Left lobe of liver (tissue), 2 donors: ENCODE measurements at places on chromosomes 4 and X.

DNA sequence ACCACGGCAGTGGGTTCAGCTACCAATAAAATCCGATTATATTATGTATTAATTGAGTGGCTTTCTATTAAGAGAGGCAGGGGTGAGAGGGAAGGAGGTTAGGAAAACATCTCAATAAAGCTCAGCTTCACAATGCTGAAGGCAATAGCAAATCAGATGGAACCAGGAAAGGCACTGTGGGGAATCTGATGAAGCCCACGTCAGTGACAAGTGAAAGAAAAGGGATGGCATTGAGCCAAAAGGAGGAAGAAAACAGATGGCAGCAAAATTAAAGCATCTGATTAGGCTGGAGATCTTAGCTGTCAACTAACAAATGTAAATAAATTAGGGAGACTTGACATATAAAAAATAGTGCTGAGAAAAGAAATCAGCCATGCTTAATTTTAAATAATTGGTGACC lies 180.9 kb downstream of the RASL11B start:
- DNase-seq = no peak

DNA sequence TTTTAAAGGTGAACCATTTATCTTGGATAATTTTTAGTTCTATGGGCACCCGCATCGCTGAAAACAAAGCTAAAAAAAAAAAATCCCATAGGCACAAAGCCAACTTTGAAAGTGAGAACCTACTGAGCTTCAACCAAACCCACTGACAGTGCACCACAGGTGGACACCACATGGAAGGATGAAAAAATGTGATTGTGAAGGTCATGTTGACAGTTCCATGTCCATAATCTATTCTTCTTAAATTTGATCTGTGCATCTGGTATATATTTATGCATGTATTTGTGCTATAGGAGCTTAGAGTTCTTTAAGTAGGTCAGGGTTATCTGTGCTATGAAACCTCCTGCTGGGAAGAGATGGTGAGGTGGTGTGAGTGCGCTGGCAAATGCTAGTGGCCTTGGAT lies 374.3 kb downstream of the SPRY1 start:
- DNase-seq = no peak

DNA sequence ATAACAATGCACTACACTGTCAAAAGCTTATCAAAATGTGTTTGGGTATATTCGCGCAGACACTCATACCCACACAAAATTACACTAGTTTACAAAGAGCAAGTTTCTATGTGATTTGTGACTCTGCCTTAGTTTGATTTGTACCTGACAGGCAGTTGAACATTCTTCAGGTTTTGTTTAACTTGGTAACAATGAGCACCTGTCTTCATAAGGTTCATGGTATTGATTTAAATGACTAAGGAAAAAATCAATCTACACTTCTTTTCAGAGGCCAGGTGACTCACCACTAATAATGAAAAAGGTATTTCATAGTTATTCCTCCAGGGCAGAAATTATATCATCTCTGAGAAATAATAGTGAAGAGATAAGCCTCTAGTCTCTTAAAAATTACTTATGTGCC lies 1114.6 kb upstream of the AGA start:
- no peak for DNase-seq

DNA sequence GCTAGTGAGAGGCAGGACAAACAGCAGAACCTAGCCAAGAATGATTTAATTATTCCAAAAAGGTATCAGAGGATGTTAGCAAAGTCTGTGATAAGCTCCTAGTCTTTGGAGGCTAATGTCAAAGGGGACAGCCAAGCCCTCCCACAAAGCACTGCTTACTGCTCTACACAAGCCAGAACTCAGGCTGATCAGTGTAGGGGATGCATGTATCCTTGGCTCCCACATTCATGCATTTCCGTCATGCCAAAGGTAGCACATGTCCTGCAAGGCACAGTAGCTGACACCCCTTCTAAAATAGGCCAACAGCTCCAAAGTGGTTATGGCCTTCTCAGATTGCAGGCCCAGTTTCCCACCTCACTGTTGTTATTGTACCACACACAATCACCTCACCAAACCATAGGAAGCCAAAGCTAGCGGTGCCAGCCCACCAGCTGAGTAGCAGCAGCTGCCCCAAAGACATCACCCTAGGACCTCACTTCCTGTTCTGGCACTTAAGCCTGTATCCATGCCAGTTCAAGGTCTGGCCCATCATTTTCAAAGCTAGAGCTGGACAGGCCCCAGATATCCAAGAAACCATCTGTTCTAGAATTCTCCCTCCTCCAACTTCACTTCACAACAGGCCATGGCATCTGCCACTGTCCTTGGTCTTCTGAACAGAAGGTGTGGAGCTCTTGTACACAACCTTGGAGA lies 40.9 kb downstream of the TSPAN5 start:
- DNase-seq = no peak

DNA sequence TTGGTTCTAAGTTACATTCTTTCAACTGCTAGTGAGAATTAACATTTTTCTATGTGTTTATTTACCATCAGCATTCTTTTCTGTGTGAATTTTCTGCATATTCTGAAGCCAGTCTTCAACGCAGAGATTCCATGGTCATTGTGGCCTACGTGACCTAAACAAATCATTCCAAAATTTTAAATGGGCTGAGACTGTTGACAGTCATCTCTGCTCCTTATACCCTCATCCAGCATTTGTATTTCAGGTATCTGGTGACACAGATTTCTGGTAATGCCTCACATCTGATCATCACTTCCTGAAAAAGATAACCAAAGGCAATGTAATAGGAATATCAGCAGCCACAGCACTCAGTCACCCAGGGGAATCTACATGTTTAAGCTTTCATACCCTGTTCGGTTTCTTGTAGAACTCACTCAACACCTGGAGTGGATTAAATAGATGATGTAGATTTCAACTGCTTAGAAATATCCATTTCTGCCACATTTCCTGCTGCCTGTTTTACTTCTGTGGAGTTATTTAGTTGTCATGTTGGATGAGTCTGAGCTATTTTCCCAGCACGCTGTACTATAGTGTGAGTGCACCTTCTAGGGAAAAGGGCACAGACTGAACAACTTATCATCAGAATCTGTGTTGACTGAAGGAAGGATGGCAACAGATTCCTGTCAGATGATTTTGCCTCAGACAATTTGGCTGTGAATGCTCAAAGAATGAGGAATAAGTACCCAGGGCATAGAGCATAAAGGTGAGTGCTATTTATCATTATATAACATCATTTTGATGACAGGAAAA lies 73.0 kb upstream of the HPGD start:
- no peak for DNase-seq

DNA sequence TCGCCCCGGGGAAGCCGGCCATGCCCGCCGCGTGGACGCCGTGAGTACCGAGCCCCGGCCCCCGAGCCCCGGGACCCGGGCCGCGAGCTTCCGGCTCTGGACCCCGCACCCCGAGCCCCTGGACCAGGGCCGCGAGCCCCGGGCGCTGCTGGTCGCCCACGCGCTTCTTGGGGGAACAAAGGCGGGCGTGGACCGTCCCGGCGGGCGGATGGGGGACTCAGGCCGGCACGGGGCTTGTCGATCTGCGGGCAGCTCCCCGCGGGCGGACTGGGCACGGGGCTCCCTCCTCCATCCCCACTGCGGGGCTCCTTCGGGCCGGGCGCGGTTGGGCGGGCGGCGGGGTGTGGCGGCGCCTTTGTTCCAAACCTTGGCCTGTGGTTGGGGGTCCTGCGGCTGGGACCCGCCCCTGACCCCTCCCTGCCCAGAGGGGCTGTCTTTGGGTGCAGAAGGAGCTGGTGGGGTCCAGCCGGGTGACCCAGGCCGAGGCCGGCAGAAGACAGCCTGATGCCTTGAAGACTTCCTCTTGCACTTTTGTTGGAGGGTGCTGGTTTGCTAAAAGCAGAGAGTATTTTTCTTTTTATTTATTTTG lies 25.2 kb upstream of the ADD1 start:
- DNase-seq = no peak

- DNase-seq = no peak
Measured at GRCh38 chr4:150010525-150011126, 67.6 kb upstream of the DCLK2 start.

DNA sequence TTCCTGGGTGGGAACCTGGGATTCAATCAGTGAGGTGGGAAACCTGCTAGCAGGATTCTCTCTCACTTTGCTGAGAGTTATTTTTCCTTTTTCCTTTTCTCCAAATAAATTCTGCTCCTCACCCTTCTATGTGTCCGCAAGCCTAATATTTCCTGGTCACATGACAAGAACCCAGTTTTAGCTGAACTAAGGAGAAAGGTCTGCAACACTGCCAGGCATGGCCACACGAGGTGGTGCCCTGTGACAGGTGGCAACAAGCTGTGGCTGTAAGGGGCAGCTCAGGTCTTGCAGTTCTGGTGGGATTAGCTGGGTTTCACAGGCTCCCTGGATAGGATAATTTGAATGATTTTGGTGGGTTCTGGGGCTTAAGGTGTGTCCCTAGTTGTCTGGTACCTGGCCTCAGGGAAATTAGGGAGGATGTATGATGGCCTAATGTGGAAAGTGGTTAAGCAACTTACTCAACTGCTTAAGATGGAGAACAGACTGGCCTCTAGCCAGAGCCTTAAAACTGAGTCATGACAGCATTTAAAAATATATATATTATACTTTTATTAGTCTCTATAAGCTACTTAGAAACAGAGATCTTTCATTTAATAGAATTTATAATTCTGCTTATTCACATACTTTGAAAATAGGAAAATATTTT lies 215.0 kb downstream of the IL15 start:
- no peak for DNase-seq

DNA sequence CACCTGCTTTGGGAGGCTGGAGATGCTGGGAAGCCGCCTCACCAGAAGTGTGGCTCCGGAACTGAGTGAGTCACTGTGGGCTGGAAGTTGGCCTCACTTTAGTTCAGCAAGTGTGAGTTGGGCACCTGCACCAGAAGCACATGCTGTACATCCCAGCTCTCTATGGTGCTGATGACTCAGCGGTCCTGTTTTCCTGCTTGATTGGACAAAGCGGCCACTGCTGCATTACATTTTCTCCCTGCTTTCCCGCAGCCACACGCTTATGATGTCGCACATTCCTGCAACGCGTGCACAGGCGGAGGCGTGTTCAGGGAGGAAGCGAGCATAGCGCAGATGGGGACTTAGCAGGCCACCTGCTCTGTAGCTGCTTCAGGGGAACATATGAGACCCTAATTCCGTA lies 26.7 kb upstream of the CLDN34 start:
- no peak for DNase-seq

GRCh38 chrX:109774706-109775105 lies 41.6 kb upstream of the ACSL4 start:
- DNase-seq = no peak

- no peak for DNase-seq
Measured at GRCh38 chr4:13910556-13910955, 283.0 kb upstream of the BOD1L1 start.

GRCh38 chr4:64729561-64729960 lies 320.3 kb upstream of the TECRL start:
- DNase-seq = no peak

- DNase-seq = no peak
Measured at GRCh38 chr4:108758498-108758897, 4.4 kb downstream of the ETNPPL start.

GRCh38 chr4:140739971-140740370 lies 16.2 kb downstream of the TBC1D9 start:
- no peak for DNase-seq

- peak; percentile 29 for DNase-seq
Measured at GRCh38 chr4:7397206-7398103, 37.3 kb downstream of the PSAPL1 start.

DNA sequence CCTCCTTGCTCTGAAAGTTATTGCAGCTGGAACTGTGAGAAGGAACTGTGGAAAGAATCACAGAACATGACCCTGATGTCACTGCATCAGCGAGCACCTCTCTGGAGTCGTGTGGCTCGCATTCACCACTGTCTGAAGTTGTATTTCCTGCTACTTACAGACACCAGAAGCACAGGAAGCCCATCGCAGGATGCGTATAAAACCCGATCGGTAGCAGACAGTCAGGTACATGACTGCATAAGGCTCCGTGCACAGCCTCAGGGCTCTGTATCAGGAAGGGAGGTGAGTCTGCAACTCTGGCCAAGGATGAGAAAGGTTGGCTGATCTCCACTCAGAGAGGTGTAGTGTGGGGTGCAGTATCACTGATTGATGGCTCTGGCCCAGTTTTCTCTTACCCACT lies 134.4 kb downstream of the EVC2 start:
- no peak for DNase-seq

DNA sequence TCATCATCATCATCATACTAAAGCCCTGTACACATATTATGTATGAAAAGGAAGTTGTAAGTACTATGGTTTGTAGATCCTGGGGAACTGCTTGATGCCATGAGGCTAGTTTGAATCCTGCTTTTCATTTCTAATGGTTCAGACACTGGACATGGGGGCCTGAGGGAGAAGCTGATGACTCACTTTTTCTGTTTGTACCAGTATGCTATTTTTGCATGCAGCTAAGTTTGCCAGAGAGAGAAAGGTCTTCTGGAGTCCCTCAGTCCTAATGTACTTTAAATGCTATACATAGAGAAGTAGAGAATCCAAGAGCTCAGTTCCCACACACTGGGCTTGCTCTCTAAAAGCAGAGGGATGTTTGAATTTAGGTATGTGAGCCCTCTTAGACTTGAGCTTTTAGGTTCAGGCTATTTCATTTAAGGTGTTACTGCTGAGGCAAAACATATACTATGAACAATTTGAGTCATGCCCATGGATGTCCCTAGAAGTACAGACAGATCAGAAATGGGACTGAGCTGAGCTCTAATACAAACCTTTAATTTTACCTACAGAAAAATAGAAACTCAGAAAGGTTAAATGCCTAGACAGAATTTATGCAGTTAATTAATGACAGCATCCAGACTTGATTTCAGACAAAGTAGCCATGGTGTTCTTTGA lies 17.6 kb upstream of the HS3ST1 start:
- DNase-seq = no peak

DNA sequence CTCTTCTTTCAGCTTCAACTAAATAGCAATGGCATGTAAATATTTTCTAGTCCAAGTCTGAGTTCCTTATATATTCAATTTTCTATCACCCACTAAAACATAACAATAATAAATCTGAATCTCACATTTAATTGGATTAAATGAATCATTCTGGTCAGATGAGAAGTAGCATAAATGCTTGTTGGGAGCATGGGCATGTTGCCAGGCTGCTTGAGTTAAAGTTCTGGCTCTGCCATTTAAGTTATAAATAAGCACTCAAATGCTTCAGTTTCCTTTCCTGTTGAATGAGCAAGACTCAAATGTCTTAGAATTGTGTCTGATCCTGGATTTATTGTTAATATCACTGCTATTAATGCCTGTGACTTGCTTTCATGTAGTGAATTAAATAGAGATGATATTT lies 496.3 kb downstream of the STPG2 start:
- DNase-seq = no peak

GRCh38 chrX:155031657-155032056 lies 5.0 kb downstream of the FUNDC2 start:
- no peak for DNase-seq

GRCh38 chrX:120739300-120739699 lies 109.4 kb upstream of the C1GALT1C1 start:
- DNase-seq = no peak

DNA sequence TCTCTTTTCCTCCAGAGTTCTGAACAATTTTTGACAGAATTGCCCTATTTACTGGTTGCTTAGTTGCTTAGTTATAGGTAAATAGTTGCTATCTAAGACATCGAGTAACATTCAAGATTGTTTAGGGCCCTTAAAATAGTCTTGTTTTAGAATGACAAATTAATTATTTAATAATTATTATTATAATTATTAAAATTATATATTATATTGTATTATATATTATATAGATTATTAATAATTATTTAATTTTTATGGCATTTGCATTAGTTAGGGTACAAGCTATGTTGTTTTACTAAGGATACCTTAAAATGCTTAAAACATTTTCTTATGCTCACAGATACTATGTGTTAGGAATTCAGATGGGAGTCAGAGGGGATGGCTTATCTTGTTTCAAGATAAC lies 59.2 kb downstream of the NPY1R start:
- DNase-seq = no peak

GRCh38 chr4:604131-604530 lies 21.2 kb upstream of the PDE6B start:
- no peak for DNase-seq
